Body of pancreas (tissue), 4 donors: ENCODE measurements at places on chromosomes 7 and 10.
A peak's percentile ranks its signal among the peaks of the same experiment; 100 is the strongest.

GRCh38 chr7:43602256-43602655 is 19.3 kb downstream of the STK17A start:
- no peaks in the 10 kb centered on the region for H3K36me3 ChIP-seq
- H3K4me1 ChIP-seq, result no peaks in the 10 kb centered on the region
- H3K27me3 ChIP-seq, result no peaks in the 10 kb centered on the region
- no peak overlapping the region for H3K4me3 ChIP-seq
- no peak for DNase-seq
- H3K27ac ChIP-seq, result no peak overlapping the region

GRCh38 chr10:7400068-7400715 is 10.6 kb downstream of the SFMBT2 start:
- no peaks in the 10 kb centered on the region for H3K36me3 ChIP-seq
- no peak overlapping the region for H3K27ac ChIP-seq
- no peak for DNase-seq
- H3K4me3 ChIP-seq, result no peak overlapping the region
- no peaks in the 10 kb centered on the region for H3K4me1 ChIP-seq
- no peaks in the 10 kb centered on the region for H3K27me3 ChIP-seq

DNA sequence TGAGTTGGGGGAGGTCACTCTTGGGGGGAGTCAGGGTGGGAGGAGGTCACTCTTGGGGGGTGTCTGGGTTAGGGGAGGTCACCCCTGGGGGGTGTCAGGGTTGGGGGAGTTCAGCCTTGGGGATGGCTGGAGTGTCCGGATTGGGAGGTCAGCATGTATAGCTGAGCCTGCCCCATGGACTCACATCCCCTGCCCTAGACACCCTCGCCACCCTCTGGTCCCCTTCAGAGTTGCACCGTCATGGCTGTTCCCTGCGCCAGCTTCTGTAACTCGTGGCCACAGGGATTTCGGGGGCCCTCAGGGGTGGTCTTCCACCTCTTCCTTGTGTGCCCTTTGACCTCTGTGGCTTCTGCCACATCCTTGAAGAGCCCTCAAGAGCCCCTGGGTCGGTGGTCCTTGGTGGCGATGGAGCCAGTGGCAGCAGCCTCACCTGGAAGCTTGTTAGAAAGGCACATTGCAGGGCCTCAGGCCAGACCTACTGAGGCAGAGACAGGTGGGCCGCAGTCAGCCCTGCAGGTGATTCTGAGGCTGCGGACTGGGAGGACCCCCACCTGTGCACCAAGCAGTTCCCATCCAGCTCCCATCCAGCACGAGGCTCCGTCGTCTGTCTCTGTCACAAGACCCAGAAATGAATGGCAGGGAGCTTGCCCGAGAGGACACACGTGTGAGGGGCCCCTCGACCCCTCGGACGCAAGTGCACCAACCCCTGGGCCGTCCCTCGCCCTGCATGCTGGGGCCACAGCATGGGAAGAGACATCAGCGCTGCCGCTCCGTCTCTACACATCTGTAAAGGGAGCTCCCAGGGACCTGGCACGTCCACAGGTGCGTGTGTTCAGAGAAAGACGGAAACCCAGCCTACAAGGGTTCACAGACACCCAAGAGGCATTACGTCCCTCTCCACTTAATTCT is 44.7 kb upstream of the SUN1 start:
- H3K4me1 ChIP-seq, result no peaks in the 10 kb centered on the region
- no peaks in the 10 kb centered on the region for H3K27me3 ChIP-seq
- no peak for DNase-seq
- no peaks in the 10 kb centered on the region for H3K36me3 ChIP-seq

GRCh38 chr7:75989500-75990388 is 4.7 kb downstream of the TMEM120A start:
- H3K4me3 ChIP-seq, result no peak overlapping the region
- peak; percentile 69 for DNase-seq
- H3K4me1 ChIP-seq, result peaks cover 46% of the 10 kb centered on the region
- H3K27me3 ChIP-seq, result no peaks in the 10 kb centered on the region
- H3K36me3 ChIP-seq, result peaks cover 11% of the 10 kb centered on the region
- H3K27ac ChIP-seq, result peak overlapping the region; percentile 95

- H3K27me3 ChIP-seq, result no peaks in the 10 kb centered on the region
- H3K4me3 ChIP-seq, result no peak overlapping the region
- no peak overlapping the region for H3K27ac ChIP-seq
- no peak for DNase-seq
- no peaks in the 10 kb centered on the region for H3K36me3 ChIP-seq
- peaks cover 18% of the 10 kb centered on the region for H3K4me1 ChIP-seq
Measured at GRCh38 chr10:13724484-13724883, 137.7 kb downstream of the PRPF18 start.
